ENCODE measurements at places on chromosomes 2 and 18.

GRCh38 chr2:37026050-37026449 lies 58.1 kb downstream of the HEATR5B start:
- peaks cover 4% of the 10 kb centered on the region for H3K4me1 ChIP-seq
- H3K4me3 ChIP-seq = no peak overlapping the region
- H3K27ac ChIP-seq = no peak overlapping the region
- H3K27me3 ChIP-seq = no peaks in the 10 kb centered on the region
- no peaks in the 10 kb centered on the region for H3K36me3 ChIP-seq

DNA sequence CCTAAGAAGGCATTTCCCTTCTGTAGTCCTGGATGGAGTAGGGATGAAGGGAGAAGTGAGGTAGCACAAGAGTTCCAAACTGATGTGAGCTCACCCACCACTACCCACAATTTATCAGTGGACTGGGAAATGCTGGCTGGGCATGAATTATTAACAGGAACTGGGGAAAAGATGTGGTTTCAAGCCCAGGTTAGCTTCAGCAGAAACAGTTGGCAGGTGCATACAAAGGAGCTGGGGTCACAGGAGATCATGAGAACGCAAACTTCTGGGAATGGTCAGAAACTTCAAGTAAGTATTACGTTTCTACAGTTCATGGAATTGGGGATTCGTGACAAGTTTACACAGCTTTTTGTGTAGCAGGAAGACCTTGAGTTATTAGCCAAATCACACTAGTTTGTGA lies 5.4 kb downstream of the CCDC141 start:
- H3K4me1 ChIP-seq = peaks cover 6% of the 10 kb centered on the region
- no peak overlapping the region for H3K4me3 ChIP-seq
- DNase-seq = no peak
- H3K27ac ChIP-seq = no peak overlapping the region

- DNase-seq = no peak
- 0 out of 2 replicates have a peak overlapping the region, but pooled peaks have one; percentile 5 for H3K27ac ChIP-seq
- peak overlapping the region; percentile 79 for H3K4me3 ChIP-seq
- H3K36me3 ChIP-seq = no peaks in the 10 kb centered on the region
- peaks cover 25% of the 10 kb centered on the region for H3K4me1 ChIP-seq
These were observed 231.4 kb downstream of the HAUS1 start for GRCh38 chr18:46335534-46336101.

DNA sequence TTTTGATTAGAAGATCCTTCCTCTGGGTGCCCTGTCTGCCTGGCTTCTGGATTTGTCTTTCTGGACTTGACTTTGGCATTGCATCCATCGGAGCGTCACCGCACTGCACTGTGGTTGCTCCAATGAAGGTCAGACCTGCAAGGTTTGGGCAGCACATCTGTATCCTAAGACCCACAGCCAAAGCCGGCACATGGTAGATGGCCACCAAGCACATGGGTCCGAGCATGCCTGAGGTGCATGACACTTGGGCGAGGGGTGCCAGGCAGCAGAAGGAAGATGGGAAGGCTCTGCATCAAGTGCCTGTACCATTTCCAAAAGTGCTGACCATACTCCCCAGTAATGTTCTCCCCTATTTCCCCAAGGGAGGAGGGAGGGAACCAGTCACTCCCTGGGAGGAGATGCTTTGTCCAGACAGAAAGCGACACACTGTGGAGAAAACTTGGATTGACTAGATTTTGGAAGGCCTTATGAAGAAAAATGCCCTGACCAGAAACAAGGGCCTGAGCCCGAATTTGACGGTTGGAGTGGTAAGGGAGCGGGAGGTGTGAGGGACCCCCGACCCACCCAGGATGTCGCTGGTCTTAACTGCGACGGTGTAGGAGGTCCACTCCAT lies 149.9 kb downstream of the LOXHD1 start:
- H3K4me1 ChIP-seq = no peaks in the 10 kb centered on the region
- H3K4me3 ChIP-seq = no peak overlapping the region
- H3K27ac ChIP-seq = no peak overlapping the region
- no peak for DNase-seq
- no peaks in the 10 kb centered on the region for H3K36me3 ChIP-seq

GRCh38 chr18:40752316-40752715 lies 1202.7 kb upstream of the PIK3C3 start:
- no peaks in the 10 kb centered on the region for H3K4me1 ChIP-seq
- no peak overlapping the region for H3K4me3 ChIP-seq
- DNase-seq = no peak
- H3K36me3 ChIP-seq = no peaks in the 10 kb centered on the region

DNA sequence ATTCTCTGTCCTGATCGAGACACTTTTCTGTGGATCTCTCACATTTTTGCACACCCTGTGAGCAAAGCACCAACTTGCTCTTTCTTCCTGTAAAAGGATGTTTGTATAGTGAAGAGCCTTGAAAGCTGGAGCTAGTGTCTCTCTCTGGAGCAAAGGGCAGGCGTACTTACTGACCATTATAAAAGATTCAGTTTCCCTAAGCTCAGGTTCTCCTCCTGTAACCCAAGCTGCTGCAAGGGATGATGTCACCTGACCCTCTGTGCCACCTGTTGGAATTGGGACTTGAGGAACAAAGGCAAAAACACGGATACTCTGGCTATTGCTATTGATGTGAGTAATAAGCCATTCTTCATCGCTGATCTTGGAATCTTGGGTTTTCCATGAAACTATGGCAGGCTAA lies 52.6 kb upstream of the NEMP2 start:
- no peak overlapping the region for H3K27ac ChIP-seq
- H3K36me3 ChIP-seq = no peaks in the 10 kb centered on the region
- H3K4me1 ChIP-seq = no peaks in the 10 kb centered on the region
- H3K4me3 ChIP-seq = no peak overlapping the region

DNA sequence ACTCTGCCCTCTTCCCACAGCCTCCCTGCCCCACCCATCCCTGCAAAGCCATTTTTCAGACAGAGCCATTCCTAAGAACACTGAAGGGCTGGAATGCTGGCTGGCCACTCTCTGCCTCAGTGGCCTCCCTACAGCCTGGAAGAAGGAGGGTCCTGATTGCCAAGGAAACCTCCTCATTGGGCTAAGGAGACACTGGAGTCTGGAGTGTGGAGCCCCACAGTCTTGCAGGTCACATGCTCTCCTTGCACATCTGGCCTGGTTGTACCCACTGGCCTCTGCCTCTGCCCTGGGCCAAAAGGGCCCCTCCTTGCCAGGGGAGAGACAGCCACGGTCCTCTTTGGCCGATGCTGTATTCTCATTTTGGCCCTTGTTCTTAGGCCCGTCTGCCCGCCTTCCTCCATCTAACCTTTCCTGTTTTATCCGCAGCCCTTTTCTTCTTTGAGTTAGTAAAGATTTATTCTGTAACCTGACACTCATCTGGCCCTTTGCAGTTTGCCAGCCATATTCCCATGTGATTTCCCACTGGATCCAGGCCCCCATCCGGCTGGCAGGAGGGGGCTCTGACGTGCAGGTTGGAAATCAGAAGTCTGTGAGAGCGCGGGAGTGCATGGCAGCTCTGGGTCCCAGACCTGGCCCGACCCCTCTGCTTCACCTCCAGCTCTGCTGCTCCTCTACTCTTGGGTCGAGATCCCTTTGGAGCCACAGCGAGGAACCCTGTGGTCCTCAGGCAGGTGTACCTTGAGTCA lies 11.0 kb upstream of the CATIP start:
- H3K36me3 ChIP-seq = no peaks in the 10 kb centered on the region
- H3K27ac ChIP-seq = no peak overlapping the region
- H3K4me3 ChIP-seq = no peak overlapping the region
- H3K4me1 ChIP-seq = no peaks in the 10 kb centered on the region
- H3K27me3 ChIP-seq = no peaks in the 10 kb centered on the region
- no peak for DNase-seq

DNA sequence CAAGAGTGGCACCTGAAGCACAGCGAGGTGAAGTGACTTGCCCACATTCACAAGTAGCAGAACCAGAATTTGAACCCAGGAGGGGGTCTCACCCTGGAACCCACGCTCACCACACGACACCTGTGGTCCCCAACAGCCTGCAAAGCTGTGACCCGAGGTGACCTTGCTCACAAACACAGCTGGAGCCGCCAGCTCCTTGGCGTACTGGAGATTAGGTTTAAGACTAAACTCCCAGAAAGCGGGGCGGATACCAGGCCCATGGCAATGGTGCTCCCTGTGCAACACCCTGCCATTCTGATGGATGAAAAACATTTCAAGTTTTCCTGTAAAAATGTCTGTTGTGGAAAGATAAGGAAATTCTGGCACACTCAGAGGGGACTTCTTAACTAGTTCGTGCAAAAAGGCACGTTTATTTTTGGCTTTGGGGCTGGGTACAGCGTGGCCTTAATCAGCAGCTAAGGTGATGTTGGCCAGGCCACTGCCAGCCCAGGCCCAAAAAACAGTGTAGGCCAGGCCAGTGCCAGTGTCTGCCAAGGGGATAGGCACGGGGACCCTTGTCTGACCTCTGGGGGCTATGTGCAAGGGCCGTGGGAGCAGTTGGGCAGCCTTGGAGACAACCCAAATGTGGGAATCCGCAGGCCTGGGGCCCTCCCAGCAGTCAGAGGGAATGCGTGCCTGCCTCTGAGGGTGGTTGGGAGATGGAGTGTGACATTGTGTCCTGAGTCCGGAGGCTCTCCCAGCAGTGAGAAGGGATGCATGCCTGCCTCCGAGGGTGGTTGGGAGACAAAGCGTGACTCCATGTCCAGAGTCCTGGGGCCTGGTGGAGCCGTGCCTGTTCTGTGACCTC lies 185.0 kb upstream of the HS6ST1 start:
- DNase-seq = no peak
- H3K4me3 ChIP-seq = no peak overlapping the region
- no peaks in the 10 kb centered on the region for H3K27me3 ChIP-seq

- no peak overlapping the region for H3K4me3 ChIP-seq
- no peaks in the 10 kb centered on the region for H3K27me3 ChIP-seq
- H3K27ac ChIP-seq = no peak overlapping the region
- no peak for DNase-seq
- no peaks in the 10 kb centered on the region for H3K36me3 ChIP-seq
- no peaks in the 10 kb centered on the region for H3K4me1 ChIP-seq
These were observed 82.5 kb downstream of the LIMS1 start for GRCh38 chr2:108616751-108617161.

GRCh38 chr2:127434515-127434914 lies 16.3 kb downstream of the PROC start:
- no peak overlapping the region for H3K27ac ChIP-seq
- no peaks in the 10 kb centered on the region for H3K4me1 ChIP-seq
- H3K36me3 ChIP-seq = no peaks in the 10 kb centered on the region
- no peak for DNase-seq
- H3K27me3 ChIP-seq = no peaks in the 10 kb centered on the region
- no peak overlapping the region for H3K4me3 ChIP-seq

GRCh38 chr2:205148755-205149154 lies 533.5 kb upstream of the NRP2 start:
- H3K4me3 ChIP-seq = no peak overlapping the region
- H3K27ac ChIP-seq = no peak overlapping the region
- no peaks in the 10 kb centered on the region for H3K27me3 ChIP-seq
- no peaks in the 10 kb centered on the region for H3K36me3 ChIP-seq
- DNase-seq = no peak

GRCh38 chr2:201465524-201465971 lies 14.0 kb downstream of the STRADB start:
- H3K27ac ChIP-seq = no peak overlapping the region
- no peaks in the 10 kb centered on the region for H3K4me1 ChIP-seq
- DNase-seq = no peak
- H3K4me3 ChIP-seq = no peak overlapping the region
- no peaks in the 10 kb centered on the region for H3K36me3 ChIP-seq

GRCh38 chr18:76881744-76882143 lies 59.4 kb downstream of the ZNF236 start:
- H3K36me3 ChIP-seq = peaks cover 15% of the 10 kb centered on the region
- H3K27ac ChIP-seq = no peak overlapping the region
- no peak overlapping the region for H3K4me3 ChIP-seq
- DNase-seq = no peak
- no peaks in the 10 kb centered on the region for H3K4me1 ChIP-seq

- no peak for DNase-seq
- no peaks in the 10 kb centered on the region for H3K36me3 ChIP-seq
- H3K4me3 ChIP-seq = no peak overlapping the region
These were observed 326.2 kb upstream of the NCKAP5 start for GRCh38 chr2:133894429-133894828.

GRCh38 chr2:85222792-85223191 lies 89.6 kb downstream of the TCF7L1 start:
- no peaks in the 10 kb centered on the region for H3K36me3 ChIP-seq
- peaks cover 10% of the 10 kb centered on the region for H3K4me1 ChIP-seq
- no peak for DNase-seq
- H3K4me3 ChIP-seq = no peak overlapping the region
- no peaks in the 10 kb centered on the region for H3K27me3 ChIP-seq

GRCh38 chr18:24923138-24923537 lies 428.8 kb downstream of the ZNF521 start:
- no peak overlapping the region for H3K27ac ChIP-seq
- no peak for DNase-seq
- H3K36me3 ChIP-seq = no peaks in the 10 kb centered on the region
- H3K4me3 ChIP-seq = no peak overlapping the region

- H3K4me3 ChIP-seq = no peak overlapping the region
- H3K27ac ChIP-seq = no peak overlapping the region
- no peak for DNase-seq
These were observed 1487.0 kb downstream of the LRP1B start for GRCh38 chr2:140643761-140644187.

GRCh38 chr2:64157792-64158191 lies 13.6 kb upstream of the PELI1 start:
- no peak for DNase-seq
- H3K4me3 ChIP-seq = no peak overlapping the region
- H3K36me3 ChIP-seq = no peaks in the 10 kb centered on the region
- H3K27me3 ChIP-seq = no peaks in the 10 kb centered on the region
- no peaks in the 10 kb centered on the region for H3K4me1 ChIP-seq

DNA sequence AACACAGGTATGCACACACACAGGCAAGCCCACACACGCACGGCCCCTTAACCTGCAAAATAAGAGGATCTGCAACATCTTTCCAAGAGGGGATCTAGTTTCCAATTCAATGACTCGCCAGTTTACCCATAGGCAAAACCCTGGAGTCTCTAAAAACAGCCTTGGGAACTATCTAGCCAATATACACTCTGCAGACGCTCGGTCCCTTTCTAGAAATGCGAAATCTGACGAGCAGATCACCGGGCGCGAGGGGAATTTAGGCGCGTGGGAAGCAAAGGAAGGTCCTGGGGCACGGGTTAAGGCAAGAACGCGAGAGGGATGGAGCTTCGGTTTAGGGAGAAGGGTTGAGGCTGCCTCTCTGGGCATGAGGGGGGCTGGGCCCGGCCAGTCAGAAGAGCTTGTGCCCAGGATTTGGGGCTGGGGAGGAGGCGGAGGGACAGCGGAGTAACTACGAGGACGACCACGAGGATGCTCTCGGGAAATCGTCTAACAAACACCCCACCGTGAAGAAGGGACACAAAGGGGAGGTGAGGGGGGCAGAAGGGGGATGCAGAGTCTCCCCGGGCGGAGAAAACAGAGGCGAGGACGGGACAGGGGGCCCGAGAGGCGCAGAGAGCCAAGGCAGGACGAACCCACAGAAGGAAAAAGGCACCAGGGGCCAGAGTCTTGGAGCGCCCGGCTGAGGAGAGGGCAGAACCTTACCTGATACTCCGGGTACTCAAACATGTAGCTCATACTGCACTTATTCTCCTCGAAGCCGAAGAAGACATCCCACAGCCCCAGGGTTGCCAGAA lies 542 bp downstream of the PGAP1 start:
- H3K4me1 ChIP-seq = no peaks in the 10 kb centered on the region
- H3K4me3 ChIP-seq = peak overlapping the region; percentile 99
- peak; percentile 64 for DNase-seq
- no peaks in the 10 kb centered on the region for H3K27me3 ChIP-seq
- H3K27ac ChIP-seq = peak overlapping the region; percentile 76

Measured in H1 (cell line).